ENCODE measurements at places on chromosomes 5 and 9.

DNA sequence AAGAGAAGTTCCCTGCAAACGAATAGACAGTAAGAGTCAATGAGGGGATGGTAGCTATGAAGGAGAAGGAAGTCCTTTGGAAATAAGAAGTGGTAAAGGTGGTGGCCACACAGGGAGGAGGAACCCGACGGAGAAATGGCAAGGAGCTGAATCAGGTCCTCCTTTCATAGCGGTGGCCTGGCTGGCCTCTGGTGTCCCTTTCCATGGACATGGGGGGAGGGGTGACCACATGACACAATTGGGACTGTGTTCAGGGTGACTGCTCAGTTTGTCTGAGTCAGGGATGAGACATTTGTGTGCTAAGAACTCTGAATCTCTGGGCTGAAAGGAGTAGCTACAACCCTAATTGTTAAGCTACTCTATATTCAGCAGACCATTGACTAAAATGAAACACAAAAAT lies 28.7 kb upstream of the TIMD4 start:
- no peak for DNase-seq

GRCh38 chr5:155735388-155735787 lies 591.6 kb upstream of the SGCD start:
- DNase-seq, result no peak

GRCh38 chr9:136147038-136147889 lies 28.6 kb upstream of the TMEM250 start:
- no peak for DNase-seq

GRCh38 chr9:2157277-2158110 lies 142.3 kb downstream of the SMARCA2 start:
- DNase-seq, result no peak

GRCh38 chr9:14326264-14326826 lies 12.4 kb upstream of the NFIB start:
- DNase-seq, result no peak

GRCh38 chr9:111400564-111400898 lies 70.5 kb upstream of the OR2K2 start:
- DNase-seq, result no peak

DNA sequence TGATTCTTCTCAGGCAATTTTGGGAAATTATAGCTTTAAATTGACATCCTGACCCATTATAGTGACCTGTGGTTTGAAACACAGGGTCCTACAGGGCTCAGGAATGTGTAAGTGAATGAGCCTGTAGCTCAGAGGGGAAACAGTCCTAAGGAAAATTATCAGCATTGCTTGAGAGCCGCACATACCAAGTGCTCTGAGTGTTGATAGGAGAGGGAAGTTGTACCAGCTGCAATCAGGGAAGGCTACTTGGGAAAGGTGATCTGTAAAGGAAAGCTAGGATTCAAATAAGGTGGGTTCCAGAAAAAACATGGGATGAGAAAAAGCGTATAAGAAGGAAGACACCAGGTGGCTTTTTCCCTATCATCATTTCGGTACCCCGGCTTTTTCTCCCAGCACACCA lies 4.4 kb upstream of the SLC25A51 start:
- DNase-seq, result no peak

DNA sequence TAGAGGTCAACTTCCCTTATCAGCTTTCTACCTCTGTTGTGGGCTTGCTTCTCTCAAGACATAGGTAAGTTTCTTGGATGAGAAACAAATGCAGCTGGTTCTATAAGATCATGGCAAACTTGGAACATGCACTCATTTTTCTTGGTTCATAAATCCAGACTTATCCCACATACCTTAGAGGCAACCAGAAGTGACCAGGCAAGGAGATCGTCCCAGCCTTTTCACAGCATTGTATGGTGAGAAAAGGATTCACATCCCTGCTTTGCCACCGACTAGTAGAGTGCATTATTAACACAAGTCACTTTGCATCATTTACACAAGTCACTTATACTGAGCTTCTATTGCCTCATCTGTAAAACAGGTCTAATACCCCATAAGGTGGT lies 35.4 kb downstream of the LHFPL2 start:
- no peak for DNase-seq

DNA sequence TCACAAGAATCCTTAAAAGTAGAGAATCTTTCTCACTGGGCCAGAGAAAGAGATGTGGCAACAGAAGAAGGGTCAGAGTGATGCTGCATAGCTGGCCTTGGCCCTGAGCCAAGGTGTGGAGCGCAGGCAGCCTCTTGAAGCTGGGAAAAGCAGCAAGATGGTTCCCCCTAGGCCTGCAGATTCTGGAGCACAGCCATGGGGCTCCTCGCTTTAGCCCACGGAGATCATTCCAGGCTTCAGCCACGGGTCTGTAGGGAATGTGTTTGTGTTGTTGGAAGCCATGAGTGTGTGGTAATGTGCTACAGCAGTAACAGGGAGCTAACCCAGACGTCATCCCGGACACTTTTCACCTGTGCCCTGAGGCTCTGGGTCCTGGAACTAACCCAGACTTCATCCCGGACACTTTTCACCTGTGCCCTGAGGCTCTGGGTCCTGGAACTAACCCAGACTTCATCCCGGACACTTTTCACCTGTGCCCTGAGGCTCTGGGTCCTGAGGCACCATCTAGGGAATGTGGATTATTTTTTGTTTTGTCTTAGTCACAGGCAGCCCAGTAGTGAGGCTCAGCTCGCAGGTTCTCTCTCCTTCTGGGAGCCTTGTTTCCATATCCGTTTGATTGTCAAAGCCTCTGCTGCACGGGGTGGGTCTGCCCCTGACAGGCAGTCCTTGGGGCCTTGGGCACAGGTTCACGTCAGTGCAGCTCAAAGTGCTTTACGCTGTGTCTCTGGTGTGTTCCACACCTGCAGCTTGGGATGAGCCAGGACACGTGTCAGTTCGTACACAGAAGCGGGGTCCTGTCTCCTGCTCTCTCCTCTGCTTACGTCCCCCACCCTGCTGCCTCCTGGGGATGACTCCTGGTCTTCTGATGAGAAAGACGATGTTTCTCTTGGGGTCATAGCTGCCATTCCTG lies 56.3 kb upstream of the EXOC3 start:
- DNase-seq, result no peak

GRCh38 chr5:7805379-7805778 lies 45.6 kb downstream of the CFAP90 start:
- no peak for DNase-seq

GRCh38 chr9:107819772-107820565 lies 330.4 kb upstream of the KLF4 start:
- no peak for DNase-seq

DNA sequence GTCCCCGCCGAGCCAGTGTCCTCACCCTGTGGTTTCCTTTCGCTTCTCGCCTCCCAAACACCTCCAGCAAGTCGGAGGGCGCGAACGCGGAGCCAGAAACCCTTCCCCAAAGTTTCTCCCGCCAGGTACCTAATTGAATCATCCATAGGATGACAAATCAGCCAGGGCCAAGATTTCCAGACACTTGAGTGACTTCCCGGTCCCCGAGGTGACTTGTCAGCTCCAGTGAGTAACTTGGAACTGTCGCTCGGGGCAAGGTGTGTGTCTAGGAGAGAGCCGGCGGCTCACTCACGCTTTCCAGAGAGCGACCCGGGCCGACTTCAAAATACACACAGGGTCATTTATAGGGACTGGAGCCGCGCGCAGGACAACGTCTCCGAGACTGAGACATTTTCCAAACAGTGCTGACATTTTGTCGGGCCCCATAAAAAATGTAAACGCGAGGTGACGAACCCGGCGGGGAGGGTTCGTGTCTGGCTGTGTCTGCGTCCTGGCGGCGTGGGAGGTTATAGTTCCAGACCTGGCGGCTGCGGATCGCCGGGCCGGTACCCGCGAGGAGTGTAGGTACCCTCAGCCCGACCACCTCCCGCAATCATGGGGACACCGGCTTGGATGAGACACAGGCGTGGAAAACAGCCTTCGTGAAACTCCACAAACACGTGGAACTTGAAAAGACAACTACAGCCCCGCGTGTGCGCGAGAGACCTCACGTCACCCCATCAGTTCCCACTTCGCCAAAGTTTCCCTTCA lies 1.4 kb downstream of the GLIS3 start:
- DNase-seq, result peak; percentile 17

- DNase-seq, result peak; percentile 59
These were observed 611 bp downstream of the PCDHA3 start for GRCh38 chr5:140801494-140801841.

- no peak for DNase-seq
These were observed 104.3 kb downstream of the FGF18 start for GRCh38 chr5:171523781-171524180.

DNA sequence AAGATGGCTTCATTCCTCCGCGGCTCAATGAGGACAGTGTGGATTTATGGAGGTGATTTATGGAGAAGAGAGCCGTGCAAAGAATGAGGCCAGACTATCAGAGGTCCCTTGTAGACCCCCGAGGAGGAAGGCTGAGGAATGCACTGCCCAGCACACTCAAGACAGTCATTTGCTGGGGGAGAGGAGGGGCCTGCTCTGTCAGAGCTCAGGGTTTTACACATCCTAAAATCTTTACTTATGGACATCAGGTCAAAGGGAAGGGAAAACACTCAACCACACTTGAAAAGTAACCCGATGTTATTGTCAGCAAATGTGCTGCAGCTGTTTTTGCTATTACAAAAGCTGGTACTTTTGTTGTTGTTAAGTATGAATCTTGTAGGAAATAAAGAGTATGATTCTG lies 289.5 kb downstream of the SLIT3 start:
- no peak for DNase-seq

- peak; percentile 46 for DNase-seq
These were observed 70.7 kb upstream of the RNF38 start for GRCh38 chr9:36470643-36471290.

- no peak for DNase-seq
These were observed 1.3 kb upstream of the SHISAL2B start for GRCh38 chr5:64688965-64689364.

DNA sequence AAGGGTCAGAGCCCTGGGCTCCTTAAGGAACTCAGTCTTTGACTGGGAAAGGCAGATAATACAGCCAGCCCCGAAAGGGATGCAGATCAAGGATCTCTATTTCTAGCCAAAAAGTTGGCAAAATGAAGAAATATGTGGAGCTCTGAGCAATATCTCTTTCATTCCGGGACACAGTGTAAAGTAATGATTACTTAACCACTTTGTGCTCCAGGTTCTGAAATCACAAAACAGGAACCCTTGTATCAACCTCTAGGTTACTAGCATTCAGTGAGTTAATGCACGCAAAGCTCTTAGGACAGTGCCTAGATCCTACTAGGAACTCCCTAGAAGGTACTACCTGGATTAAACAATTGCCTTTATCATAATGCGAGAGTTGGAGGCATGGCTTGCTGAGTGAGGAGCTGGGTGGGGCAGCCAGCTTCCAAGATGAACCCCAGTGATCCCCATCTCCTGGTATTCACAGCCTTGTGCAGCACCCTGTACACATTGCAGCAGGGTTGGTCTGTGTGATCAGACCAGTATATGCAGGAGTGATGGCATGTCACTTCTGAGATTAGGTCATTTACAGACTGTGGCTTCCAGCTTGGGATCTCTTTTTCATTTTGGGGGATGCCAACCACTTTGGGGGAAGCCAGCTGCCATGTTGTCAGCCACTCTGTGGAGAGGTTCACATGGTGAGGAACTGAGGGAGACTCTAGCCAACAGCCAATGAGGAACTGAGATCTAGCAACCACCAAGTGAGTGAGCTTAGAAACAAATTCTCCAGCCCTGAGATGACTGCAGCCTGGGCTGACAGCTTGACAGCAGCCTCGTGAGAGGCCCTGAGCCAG lies 103.1 kb upstream of the SLC44A1 start:
- DNase-seq, result no peak

DNA sequence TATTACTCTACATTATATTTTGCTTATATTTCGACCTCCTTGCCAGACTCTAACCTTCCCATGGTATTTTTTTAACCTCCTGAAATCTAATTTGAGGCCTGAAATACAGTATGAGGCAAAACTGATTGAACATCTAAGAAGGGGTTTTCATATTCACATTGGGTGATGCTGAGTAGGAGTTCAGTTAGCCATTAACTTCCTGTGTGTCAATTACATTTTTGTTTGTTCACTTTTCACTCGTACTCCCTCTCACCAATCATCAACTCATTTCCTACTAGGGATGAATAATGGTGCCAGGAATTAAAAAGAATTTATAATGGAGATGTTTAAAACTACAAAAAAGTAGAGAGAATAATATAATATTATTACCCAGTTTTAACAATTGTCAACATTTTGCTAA lies 27.6 kb upstream of the GLRA1 start:
- DNase-seq, result no peak

- DNase-seq, result no peak
These were observed 75.6 kb upstream of the NEURL1B start for GRCh38 chr5:172565455-172565854.

- no peak for DNase-seq
These were observed at the start of gene ISL1 for GRCh38 chr5:51383131-51384121. TSS of gene ISL1 (plus strand) at chr5:51383448. CDS start at chr5:51383672, 224 bp downstream.

- DNase-seq, result no peak
These were observed 336.4 kb downstream of the PLK2 start for GRCh38 chr5:58123501-58123900.

DNA sequence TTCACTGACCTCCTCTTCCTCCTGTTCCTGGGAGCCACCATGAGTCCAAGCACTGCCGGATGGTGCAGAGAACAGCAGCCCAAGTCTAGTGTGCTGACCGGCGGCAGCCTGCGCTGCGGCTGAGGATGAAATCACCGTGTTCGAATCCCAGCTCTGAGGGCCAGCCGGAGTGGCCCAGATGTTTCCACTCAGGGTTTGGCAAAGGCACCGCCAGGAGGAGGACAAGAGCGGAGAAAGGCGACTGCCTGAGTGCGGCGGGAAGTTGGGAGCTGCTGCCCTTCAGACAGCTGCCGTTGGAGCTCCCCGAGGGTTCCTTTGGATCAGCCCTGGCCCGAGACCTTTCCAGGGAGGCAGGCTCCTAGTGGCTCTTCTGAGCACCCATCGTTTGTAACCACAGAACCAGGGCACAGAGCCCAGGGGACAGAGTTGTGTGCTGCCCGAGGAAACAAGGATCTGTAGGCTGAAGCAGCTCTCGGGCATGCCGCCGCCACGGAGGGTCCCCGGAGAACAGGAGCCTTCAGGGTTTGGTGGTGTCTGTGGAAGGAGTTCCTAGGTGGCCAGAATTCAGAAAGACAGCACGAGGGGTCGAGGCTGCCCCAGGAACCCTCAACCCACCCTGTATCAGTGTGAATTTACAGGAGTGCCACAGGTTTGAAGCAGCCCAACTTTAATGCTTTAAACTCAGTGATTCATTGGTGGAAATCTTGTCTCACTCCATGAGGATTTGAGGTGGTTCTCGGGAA lies 115.6 kb upstream of the COL5A1 start:
- DNase-seq, result no peak

GRCh38 chr9:4662989-4663792 lies 1.1 kb downstream of the PLPP6 start:
- no peak for DNase-seq

- no peak for DNase-seq
These were observed 6.7 kb upstream of the MIER3 start for GRCh38 chr5:56958595-56958994.

- no peak for DNase-seq
These were observed 188.7 kb upstream of the ITGA1 start for GRCh38 chr5:52598968-52599367.

DNA sequence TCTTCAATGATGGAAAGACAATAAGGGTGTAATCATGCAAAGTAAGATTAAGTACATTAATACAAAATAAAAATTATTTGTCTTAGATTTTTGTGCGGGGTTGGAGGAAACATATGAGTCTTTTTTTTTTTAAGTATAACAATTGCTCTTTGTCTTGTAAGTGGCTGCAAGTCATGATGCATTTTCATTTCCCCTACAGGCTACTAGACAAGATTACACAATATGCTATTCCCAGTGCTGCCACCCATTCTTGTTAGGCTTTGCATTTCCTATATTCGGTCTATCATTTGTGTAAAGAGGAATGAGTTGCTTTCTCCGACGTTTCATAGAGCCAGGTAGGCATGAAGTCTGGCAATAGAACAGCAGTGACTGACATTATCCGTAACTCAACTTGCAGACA lies 294.2 kb upstream of the CYLC2 start:
- DNase-seq, result no peak

- DNase-seq, result no peak
These were observed 2.6 kb downstream of the IER5L start for GRCh38 chr9:129175515-129175824.
